Activated naive CD4-positive, alpha-beta T cell (primary cell): ENCODE measurements at places on chromosomes 11 and 22.

DNA sequence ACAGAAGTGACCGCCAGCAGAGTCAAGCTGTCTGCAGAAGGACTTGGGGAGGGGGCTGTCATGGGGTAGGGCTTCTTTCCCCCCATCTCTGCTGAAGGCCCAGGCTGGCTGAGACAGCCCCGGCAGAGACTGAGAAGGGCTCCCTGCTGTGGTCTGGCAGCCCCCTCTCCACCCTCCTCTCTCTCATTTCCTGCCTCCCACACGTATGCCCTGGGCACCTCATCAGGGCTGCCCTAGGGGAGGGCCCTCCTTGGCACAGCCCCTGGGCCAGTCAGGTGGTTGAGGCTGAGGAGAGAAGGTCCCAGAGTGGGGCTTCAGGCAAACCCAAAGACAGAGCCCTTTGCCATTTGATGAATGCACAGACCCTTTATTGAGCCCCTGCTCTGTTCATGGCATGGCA, 3.6 kb downstream of the RASD2 start:
- DNase-seq: no peak

GRCh38 chr11:59429924-59430516, 3.8 kb upstream of the OR5A2 start:
- no peak for DNase-seq

DNA sequence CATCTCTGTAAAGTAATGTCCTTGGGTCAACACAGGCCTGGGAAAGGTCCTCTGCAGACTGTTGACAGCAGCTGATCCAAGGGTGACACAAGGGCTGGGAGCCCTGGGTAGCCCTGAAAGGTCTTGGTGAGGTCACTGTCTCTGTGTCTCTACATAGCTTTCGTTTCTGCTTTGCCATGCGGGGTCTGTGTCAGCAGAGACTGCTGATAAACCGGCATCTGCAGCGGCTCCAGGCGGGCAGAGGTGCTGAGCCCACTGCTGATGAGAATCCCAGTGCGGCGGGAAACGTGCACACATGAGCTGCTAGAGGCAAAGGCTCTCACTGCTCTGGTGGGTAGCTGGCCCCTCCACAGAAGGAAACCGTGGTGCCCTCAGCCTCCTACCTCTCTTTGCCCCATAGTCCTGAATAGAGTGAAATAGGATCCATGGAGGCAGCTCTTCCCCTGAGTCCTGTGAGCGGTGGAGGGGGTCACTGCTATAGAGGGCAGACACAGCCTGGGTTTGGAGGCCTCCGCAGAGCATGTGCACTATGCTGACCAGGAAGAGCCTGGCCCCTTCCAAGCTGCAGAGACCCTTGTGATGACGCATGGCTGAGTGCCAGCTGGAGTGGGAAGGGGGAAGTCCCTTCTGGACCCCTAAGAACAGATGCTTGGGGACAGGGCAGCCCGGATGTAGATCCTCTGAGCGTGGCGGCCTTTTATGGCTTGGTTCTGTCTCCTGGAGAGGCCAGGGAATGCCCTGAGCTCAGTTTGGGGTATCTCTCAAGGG, 17.8 kb upstream of the ST3GAL4 start:
- DNase-seq: no peak

DNA sequence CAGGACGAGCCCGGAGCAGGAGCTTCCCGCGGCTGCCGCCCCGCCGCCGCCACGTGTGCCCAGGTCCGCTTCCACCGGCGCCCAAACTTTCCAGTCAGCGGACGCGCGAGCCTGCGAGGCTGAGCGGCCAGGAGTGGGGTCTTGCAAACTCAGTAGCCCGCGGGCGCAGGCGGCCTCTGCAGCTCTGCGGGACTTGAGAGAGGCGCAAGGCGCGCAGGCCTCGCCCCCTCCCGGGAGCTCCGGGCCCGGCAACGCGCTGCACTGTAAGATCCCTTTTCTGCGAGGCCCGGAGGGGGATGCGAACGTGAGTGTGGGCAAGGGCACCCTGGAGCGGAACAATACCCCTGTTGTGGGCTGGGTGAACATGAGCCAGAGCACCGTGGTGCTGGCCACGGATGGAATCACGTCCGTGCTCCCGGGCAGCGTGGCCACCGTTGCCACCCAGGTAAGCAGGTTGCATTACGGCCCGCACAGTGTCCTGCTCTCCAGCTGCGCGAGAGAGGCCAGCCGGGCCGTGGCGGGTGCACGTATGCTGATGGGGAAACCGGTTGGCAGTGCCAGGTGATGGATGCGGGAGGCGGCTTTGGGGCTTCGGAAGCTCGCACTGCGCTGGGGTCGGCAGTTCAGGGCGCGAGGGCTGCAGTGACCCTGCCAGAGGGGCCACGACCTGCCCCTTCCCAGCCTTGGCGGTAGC, 2.0 kb downstream of the SLC6A5 start:
- DNase-seq: no peak

DNA sequence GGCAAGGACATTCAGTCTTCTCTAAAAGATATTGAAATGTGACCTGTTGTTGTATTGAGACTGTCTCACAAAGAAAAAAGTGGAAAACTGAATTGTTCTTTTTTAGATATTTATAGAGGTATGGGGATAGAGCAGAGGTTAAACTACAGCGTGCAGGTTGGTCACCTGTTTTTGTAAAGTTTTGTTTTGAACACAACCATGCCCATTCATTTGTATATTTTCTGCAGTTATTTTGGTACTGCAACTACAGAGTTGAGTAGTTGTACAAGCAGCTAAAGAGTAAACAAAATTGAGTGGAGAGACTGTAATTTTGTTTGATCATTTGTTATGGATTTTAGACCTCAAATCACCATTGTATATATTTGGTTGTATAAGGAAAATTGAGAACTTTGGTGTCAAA, 11.3 kb downstream of the EED start:
- no peak for DNase-seq

- DNase-seq: no peak
Measured at GRCh38 chr11:64890522-64890939, 12.1 kb upstream of the EHD1 start.

DNA sequence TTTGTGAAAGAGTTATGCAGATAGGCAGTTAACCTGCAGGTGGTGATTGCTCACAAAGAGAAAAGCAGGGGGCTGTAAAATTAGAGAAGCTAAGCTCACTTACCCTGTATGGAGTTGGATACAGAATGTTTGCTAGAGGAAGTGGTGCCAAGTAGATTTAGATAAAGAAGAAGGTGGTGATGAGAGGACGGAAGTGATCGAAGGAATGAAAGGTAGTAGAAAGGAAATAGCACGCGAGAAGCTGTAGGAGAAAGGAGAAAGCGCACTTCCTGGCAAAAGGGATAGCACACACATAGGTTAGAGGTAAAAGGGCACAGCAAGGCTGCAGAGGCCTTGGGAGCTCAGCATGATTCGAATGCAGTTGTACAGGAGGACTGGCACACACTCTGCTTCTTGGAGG, 87.3 kb upstream of the CTSC start:
- no peak for DNase-seq

GRCh38 chr11:79616392-79616851, 175.6 kb upstream of the TENM4 start:
- DNase-seq: no peak

DNA sequence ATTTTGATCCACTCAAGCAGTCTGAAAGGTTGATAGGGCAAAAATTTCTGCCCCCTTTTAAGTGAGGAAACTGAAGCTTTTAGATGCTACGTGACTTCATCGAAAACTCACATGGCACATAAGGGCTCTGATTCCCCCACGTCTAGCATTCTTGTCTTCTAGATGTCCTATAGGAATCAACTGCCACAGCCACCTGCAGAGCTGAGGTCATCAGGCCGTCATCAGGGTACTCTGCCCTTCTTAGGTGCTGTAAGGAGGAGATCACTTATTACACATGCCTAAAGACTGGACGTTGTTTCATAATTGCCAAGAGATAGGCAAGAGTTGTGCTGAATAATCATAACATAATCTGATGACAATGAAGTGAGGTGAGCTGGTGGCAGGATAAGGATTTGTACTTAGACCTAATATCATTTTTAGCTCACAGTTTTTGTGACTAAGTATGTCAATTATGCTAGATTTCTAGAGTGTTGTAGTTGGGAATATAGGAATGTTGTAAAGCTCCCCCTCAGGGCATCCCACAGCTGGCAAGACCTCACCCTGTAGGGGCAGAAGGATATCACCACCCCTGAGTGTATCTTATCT, 349.4 kb downstream of the METTL15 start:
- DNase-seq: no peak

DNA sequence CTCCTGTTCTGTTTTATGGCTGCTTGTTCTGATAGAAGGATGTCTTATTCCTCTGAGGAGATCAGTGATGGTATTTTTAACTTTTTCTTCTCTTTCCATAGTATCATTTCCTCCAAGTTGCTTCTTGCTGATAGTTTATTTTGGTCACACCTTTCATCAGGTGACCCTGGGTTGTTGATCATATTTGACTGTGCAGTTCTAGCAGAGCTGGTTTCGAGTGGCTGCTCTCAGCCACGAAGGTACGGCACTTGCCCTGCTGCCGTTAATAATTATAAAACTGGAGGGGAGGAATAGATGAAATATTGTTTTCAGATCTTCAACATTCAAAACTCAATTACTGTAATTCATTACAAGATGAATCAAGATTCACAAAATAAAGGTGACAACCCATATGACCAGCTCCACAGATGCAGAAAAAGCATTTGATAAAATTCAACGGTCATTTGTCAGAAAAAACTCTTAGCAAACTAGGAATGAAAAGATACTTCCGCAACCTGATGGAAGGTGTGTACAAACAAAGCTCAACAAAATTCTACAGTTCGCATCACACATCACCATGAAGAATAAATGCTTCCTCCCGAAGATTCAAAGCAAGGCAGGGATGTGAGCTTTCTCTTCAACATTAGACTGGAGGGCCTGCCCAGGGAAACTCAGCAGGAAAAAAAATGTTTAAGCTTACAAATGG, 59.2 kb upstream of the RTL6 start:
- DNase-seq: no peak

GRCh38 chr11:134780486-134781147, 368.6 kb upstream of the B3GAT1 start:
- DNase-seq: no peak

DNA sequence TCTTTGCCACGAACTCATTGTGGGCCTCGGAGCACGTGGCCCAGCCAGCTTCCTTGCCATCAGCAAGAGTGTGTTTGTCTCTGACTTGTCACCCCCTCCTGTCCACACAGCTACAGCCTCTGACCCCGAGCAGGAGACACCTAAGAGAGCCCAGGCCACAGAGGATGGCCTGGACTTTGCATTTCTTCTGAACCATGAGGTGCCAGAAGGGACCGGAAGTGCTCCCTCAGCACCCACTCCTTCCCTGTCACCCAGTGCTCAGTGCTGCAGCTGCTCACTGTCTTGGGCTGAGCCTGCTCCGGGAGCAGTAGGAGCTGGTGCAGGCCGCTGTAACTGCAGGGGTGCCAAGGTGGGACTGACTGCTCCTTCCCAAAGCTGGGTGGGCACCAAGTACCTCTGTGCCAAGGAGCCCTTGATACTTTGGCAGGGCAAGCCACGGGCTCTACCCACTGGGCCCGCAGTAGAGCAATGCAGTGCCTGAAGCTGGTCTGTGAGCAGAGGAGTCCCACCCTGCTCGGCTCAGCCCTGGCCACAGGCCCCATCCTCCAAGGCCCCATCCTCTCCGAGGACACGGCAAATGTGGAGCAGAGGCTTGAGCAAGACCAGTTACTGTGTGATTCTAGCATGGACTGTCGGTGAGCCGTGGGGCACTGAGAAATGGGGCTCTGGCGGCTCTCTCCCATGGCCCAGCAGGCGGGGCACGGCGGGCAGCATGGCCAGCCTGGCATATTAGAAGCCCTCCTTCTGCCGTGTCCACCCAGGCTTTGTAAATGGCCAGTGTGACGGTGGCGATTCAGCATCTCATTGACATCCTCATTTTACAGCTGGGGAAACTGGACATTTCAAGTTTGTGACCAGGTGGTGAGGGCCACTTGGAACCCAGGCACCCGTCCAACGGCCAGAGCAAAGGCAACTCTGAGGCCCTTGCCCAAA, 6.3 kb downstream of the GRK2 start:
- DNase-seq: no peak

- DNase-seq: no peak
Measured at GRCh38 chr11:12110714-12111548, 541 bp downstream of the MICAL2 start.

DNA sequence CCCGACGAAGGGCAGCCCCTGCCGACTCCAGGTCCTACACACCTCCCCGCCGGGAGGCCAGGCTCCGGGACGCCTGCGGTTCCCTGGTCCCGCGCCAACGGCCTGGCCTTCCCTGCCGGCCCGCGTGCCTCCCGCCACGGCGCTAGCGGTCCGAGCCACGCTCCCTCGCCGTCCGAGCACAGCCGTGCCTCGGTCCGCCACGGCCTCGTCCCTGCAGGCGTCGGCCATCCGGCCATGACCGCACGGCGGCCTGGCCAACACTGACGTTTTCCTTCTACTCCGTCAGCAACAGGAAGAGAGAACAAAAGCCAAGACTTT, 532 bp downstream of the EIF4G2 start:
- no peak for DNase-seq

GRCh38 chr22:35561796-35562526, 21.3 kb downstream of the RASD2 start:
- DNase-seq: no peak

DNA sequence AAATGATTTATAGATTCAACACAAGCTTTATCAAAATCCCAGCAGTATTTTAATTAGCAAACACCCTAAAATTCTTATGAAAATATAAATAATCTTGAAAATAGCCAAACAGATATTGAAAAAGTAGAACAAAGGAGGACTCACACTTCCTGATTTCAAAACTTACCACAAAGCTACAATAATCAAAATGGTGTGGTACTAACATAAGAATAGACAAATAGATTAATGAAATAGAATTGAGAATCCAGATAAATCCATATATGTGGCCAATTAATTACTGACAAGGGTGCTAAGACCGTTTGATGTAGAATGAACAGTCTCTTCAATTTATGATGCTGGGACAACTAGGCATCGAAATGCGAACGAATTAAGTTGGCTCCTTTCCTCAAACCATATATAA, 49.6 kb upstream of the TEAD1 start:
- no peak for DNase-seq

DNA sequence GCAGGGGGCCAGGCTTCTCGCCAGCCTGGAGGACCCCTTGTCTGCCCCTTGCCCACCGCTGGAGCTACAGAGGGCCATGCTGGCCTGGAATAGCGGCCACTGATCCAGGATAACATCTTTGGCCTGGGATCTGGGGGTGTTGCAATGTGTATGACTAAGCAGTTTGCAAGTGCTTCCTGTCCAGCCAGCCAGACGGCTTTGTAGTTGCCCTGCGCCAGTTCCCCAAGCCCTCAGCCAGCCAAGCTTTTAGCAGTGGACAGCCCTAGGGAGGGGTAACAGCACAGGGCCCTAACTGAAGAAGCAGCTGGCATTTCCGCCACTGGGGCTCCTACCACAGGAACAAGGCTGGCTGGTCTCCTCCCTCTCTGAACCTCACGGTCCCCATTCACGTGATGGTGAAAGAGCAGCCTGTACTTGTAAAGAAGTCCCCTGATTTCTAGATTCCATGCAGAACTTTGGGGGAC, 32.1 kb downstream of the UQCR10 start:
- DNase-seq: no peak
